ENCODE measurements at places on chromosomes 11 and 22. TPM values are rescaled to one million over a fixed set of nuclear protein-coding genes. Genes with fewer than 3 reads are reported as not detected.

The CCDC116 gene
- 0.16 TPM for total RNA-seq

The CNIH2 gene
- total RNA-seq: not detected

The CARD16 gene
- 9.2 TPM for total RNA-seq

The C11orf97 gene
- not detected for total RNA-seq

The ESAM gene
- 43.1 TPM for total RNA-seq

The MCM5 gene
- 13.6 TPM for total RNA-seq

The LRP4 gene
- 17.5 TPM for total RNA-seq

The KCNK7 gene
- 0.43 TPM for total RNA-seq

The CRYBB2 gene
- not detected for total RNA-seq

All from Right ventricle myocardium inferior (tissue), 1 donor.